Temporal lobe (tissue), 4 donors: ENCODE measurements at places on chromosomes 1 and 21. TPM values are rescaled to one million over a fixed set of nuclear protein-coding genes. Genes with fewer than 3 reads are reported as not detected.

The CLCA1 gene
- not detected for total RNA-seq

The SPRR2F gene
- not detected for total RNA-seq

The FAM72B gene
- total RNA-seq: 0.49 TPM

The CTNNBIP1 gene
- 40.3 TPM for total RNA-seq

The ZNF670 gene
- 23.1 TPM for total RNA-seq

The TNNI3K gene
- 9.6 TPM for total RNA-seq

The VWA1 gene
- total RNA-seq: 6.4 TPM

The TP53BP2 gene
- total RNA-seq: 32.5 TPM

The PDZK1IP1 gene
- total RNA-seq: not detected

The ZSWIM5 gene
- total RNA-seq: 14.5 TPM

The TCP10L gene
- total RNA-seq: 4.7 TPM

The TMEM200B gene
- 0.49 TPM for total RNA-seq

The OR2AK2 gene
- not detected for total RNA-seq

The WDR64 gene
- total RNA-seq: not detected
